ENCODE measurements at places on chromosomes 3 and 15.

GRCh38 chr3:13219077-13219901 lies 146.1 kb upstream of the IQSEC1 start:
- DNase-seq, result no peak

- DNase-seq, result no peak
Observed at GRCh38 chr3:123229145-123229544, 27.4 kb downstream of the SEC22A start.

- no peak for DNase-seq
Observed at GRCh38 chr3:67484085-67484484, 170.3 kb downstream of the SUCLG2 start.

- no peak for DNase-seq
Observed at GRCh38 chr3:166433060-166433459, 595.8 kb upstream of the BCHE start.

- peak; percentile 48 for DNase-seq
Observed at GRCh38 chr15:59367022-59367451, 5.6 kb downstream of the MYO1E start.

GRCh38 chr3:139778682-139779233 lies 101.0 kb upstream of the NMNAT3 start:
- no peak for DNase-seq

GRCh38 chr3:61853912-61854311 lies 292.5 kb downstream of the PTPRG start:
- DNase-seq, result no peak

DNA sequence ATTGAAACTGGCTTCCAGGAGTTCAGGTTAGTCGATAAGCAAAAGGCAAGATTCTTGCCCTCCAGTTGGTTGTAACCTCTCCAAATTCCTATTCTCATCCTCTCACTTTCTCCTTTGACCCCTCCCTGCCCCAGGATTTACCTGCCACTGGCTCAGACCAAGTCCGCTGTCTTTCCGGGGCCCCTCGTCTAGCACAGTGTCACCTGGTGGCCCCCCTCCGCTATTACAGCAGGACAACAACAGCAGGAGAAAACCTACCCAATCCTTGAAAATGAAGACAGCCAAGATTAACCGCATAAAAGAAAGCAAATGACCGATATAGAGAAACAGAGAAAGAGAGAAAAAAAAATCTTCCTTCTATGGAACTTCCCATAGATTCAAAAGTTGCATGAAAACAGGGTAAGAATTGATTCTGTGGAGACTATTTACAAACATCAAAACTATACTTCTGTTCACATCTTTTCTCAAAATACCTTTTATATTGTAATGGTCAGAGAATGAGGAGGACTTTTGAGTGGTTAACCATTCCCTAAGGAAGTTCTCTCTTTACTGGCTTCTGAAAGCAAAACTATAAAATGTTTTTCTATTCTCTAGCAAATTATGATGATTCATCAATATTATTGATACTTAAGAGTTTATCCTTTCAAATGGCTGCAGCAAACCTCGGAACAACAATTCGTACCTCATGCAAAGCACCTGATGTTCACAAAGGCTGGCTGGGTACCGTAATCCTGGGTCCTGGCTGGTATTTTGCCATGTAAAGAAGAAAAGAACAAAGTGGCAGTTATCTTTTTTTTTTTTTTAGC lies 10.0 kb upstream of the ST8SIA2 start:
- no peak for DNase-seq

- peak; percentile 98 for DNase-seq
Observed at GRCh38 chr3:112074616-112075497, 11.3 kb upstream of the C3orf52 start.

DNA sequence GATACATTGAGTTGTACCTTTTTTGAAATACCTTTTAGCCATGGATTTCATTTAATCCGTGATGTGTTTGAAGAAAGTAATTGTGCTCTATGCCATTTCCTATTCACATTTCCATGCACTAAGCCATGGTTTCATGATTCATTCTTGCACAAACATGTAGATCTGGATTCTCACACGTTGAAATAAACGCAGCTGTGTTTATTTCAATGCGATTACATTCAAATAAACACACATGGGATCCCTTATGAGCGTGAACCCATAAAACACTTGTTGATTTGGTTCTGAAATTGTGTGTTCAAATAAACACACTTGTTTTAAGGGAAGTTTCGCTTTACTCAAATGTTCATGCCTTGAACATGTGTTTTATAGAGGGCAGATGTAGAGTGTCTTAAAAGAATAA lies 39.2 kb downstream of the BBX start:
- DNase-seq, result no peak

- DNase-seq, result peak; percentile 64
Observed at GRCh38 chr15:49415638-49416037, 7.4 kb upstream of the FGF7 start.

- DNase-seq, result no peak
Observed at GRCh38 chr15:22861161-22861560, 22.7 kb downstream of the NIPA2 start.

DNA sequence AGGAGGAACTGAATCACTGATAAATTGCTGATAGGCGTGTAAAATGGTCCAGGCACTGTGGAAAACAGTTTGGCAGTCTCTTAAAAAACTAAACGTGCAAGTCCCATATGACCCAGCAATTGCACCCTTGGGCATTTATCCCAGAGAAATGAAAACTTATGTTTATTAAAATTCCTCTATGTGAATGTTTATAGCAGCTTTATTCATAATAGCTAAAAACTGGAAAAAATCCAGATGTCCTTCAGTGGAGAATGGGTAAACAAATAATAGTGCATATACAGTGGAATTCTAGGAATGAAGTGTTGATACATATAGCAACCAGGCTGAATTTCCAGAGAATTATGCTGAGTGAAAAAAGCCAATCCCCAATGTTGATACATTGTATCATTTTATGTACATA lies 482.2 kb upstream of the PDZRN3 start:
- no peak for DNase-seq

DNA sequence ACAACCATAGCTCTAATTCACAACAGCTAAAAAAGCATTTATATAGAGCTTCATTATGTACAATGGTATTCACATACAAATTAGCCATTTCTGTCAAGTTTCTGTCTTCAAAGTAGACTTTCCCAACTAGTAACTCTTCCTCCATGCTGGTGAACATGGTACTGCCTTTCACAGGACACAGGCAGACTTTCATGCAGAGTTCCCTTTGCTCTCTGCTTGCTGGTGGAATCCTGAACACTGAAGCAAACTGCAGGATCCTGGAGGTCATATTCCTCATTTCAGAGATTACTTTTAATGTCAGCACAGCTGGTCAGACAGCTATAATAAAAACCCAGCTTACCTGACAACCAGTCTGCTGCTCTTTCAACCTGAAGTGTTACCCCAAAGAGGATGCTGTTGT lies 53.6 kb downstream of the TASOR start:
- DNase-seq, result no peak

- no peak for DNase-seq
Observed at GRCh38 chr3:160279657-160280056, 54.4 kb downstream of the C3orf80 start.

DNA sequence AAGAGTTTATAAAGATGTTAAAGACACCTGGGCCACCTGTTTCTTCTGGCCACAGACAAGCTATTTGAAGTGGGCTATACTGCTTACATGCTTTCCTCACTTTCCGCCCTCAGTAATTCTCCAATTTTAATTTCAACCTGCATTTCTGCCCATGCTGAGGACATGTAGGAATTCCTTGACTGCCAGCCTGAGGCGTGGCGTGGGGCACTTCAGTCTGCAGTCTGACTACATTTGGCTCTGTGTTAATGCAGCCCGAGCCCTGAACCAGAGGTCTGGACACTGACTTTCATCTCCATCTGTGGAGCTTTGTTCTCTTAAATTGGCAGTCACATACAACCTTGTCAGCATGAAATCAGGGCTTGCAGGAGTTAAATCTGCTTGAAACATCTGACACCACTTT lies 8.5 kb downstream of the UQCC5 start:
- no peak for DNase-seq

DNA sequence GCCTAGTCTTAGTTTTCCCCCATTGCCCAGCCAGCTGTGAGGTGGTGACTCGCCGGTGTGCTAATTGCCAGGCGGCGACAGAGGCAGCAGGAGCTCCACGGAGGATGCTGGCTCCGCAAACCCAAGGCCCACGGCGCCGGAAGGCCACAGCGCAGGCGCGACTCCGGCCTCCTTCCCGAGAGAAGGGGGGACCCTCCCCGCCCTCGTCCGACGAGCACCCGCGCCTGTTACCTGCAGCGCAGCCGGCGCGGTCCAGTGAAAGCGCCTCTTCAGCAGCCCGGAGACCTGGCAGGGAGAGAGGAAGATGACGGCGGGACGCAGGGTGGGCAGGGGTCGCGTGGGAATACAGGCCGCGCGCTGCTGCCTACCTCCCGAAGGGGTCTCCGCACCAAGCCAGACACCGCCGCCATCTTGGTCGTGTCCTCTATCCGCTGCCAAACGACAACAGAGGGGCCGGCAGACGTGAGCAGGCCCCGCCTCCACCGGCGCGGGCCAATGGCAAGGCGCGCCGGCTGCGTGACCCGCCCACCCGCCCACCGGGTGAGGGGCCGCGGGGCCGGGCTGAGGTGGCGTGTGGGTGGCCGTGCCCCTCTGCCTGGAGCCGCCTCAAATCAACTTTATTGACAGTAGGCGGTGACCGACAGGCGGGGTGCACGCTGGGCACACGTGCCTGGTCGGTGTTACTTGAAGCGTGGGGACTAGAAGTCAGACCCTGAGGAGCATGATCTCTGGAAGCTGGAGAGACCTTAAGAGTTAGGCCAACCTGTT lies at the start of gene PDHB:
PDHB (minus strand) TSS at position 433 of the 768 bp plus-strand sequence; CDS start at position 410, 23 bp downstream.
- peak; percentile 87 for DNase-seq

DNA sequence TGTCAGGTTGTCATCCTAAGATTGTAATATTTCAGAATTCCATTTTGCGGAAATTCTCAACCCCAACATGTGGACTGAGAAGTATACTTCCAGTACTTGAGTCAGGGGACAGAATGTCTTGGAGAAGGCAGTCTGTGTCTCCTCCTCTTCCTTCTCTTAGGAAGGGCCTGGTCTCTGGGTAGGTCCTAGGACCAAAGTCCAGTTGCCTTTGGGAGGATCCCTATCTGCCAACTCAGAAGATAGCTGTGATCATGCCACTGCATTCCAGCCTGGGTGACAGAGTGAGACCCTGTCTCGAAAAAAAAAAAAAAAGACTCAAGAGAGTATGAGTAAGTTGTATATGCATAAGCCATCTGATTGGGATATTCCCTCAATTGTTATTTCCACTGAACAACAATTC lies 23.9 kb upstream of the FAM3D start:
- no peak for DNase-seq

DNA sequence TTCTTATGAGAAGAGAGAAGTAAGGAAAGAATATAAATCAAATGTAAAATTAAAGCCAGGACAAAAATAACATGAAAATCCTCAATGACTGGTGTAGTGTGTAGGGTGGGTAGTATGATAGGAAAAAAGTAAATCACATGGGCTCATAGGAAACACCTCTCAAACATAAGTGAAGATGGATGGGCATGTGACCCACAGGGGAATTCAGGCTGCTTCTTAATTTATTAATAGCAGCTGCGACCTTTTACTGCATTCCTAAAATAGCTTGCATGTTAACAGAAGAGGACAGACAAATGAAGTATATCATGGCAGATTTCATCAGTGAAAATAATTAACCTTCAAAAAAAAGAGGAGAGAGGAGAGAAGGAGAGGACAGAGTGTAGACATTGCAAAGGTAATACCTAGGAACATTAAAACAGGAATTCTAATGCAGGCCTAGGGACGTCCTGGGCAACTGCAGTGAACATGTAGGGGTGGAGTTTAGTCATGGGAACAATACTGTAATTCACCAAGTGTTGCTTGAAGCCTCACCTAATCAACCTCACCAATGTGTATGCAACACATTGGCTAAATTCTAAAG lies 132.9 kb downstream of the KCNMB2 start:
- DNase-seq, result no peak

DNA sequence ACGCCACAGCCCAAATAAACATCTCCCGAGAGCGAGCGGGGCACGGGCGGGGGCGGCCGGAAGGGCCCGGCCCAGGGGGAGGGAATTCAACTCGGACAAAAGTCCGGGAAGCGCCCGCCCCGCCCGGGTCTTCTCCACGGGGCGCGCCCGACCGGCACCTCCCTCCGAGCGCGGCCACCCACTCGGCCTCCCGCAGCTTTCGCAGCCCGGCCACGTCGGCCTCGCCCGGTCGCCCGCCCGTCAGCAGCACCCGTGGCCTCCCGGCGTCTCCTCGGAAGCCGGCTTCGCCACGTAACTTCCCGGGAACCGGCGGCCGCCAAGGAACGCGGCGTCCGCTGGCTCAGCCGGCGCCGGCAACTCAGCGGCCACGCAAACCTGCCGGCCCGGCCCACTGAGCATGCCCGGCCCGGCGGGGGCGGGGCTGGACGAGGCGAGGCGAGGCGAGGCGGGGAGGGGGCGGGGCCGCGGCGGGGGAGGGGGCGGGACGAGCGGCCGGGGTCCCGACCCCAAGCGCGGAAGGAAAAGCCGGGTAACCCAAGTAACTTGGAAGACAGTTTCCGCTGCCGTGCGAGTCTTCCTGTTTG lies at the start of gene TJP1:
TJP1 (minus strand) TSS at position 369 of the 584 bp plus-strand sequence. CDS start 440 bp downstream, outside the sequence.
- peak; percentile 74 for DNase-seq

DNA sequence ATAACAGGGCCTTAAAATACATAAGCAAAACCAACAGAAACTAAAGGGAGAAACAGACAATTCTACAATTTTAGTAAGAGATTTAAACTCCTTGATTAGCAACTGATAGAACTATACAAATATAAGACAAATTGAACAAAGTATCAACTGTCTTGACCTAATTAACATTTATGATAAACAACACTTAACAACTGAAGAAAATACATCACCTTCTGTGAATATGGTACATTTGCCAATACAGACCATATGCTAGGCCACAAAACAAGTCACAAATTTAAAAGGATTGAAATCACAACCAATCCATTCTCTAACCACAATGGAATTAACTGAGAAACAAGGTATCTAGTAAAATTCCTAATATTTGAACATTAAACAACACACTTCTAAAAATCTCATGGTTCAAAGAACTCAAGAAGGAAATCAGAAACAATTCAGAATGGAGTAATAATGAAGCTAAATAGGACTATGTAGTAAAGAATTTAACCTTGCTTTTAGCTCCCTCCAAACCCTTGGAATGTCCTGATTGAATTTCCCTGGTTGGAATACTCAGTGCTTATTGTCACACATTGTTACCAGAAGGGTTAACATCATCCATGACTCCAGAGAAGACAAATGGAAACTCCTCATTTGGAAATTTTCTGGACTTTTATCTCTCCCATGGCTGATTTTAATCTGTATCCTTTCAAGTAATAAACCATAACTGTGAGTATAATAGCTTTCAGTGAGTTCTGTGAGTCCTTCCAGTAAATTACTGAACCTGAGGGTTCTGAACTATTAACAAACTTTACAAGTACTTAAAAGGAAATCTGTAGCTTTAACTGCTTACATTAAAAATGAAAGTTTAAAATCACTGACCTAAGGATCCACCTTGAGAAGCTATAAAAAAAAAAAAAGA lies 88.8 kb downstream of the DLG1 start:
- no peak for DNase-seq

DNA sequence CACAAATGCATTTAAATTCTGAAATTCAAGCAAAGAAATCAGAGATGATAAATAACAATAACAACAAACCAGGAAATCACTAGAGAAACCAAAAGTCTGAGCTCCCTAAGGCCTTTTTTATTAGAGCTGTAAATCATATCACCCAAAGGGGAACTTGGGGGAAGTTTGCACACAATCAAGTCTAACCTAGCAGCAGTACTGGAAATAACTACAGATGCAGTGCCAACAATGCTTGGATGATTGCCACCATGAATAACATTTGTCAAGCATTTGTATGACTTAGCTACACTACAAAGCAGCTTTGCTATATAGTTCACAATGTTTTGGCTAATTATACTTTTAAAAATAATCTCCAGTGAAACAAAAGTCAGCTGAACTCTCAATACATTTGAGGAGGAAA lies 27.8 kb downstream of the SHQ1 start:
- DNase-seq, result no peak

GRCh38 chr15:67170143-67170925 lies 84.1 kb downstream of the AAGAB start:
- no peak for DNase-seq

All from RWPE1 (cell line).